ENCODE measurements at places on chromosomes 4 and X.

- no peak for DNase-seq
These were observed 51.4 kb upstream of the LRAT start for GRCh38 chr4:154692304-154692818.

GRCh38 chr4:73387552-73387951, 16.5 kb upstream of the ALB start:
- no peak for DNase-seq

GRCh38 chrX:102129473-102129872, 4.0 kb downstream of the TCEAL2 start:
- DNase-seq: no peak

DNA sequence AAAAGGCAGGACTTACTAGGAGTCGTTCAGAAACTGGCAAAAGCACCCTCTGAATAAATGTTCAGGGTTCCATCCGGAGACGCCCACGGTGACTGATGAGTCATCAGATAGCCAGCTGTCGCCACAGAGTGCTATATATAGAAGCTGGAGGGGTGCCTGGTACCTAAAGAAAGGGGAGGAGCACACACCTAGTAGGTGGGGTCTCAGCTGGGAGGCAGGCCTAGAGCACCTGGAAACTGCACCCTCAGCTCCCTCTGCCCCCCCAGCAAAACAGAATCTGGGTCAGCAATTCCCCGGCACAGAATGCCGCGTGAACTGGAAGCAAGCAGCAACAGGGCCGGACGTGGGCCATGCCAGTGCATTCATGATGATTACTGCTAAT, 242.0 kb downstream of the BCOR start:
- peak; percentile 77 for DNase-seq

GRCh38 chr4:6298852-6299251, 29.2 kb downstream of the WFS1 start:
- DNase-seq: no peak

GRCh38 chrX:17859609-17860178, 1.4 kb downstream of the RAI2 start:
- no peak for DNase-seq

DNA sequence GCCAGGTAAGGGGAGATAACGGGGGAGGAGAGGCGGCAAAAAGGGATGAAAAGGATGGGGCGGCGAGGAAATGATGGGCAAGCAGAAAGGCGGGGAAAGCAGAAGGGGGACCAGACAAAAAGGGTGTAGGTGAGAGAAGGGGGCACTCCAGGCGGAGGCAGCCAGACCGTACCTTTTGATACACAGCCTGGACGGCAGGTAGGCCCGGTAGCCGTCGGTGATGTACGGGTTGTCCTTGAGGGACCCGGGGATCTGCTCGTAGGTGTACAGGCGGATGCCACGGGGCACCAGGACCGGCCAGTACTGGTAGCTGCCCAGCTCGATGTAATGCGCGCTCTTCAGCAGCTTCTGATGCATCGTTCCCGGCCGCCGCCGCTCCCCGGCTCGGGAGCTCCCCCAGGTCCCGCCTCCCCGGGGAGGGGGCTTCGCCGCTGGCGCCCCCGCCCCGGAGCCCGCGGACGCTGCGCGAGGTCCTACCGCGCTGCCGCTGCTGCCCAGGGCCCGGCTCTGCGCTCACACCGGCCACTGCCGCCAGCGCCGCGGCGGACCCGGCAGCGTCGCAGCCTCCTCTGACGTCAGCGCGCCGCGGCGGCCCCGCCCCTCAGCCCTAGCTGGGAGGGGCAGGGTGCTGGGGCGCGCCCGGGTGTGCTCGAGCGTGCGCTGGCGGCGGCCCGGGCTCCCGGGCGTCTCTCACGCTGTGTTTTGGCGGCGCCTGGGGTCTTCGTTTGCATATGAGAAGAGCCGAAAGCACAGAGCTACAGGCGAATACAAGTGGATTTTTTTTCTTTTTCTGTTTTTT, at the start of gene PAQR3:
PAQR3 (minus strand) TSS at position 571 of the 799 bp plus-strand sequence; CDS start at position 357, 214 bp downstream.
- peak; percentile 92 for DNase-seq

DNA sequence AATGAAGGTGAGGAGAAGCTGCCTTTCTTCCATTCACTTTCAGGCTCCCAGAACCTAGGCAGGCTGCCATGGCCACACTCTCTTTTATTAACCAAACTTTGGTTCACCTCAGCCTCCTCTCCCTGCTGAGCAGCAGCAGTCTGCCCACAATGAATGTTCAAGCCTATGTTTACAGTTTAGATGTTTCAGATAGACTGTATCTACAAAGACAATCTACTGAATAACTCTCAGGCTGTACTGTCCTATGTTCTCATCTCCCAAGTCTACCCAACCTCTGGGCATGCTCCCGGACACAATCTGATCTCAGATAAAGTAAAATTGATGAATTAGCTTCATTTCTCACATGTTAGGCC, 59.2 kb upstream of the TMEM164 start:
- DNase-seq: no peak

DNA sequence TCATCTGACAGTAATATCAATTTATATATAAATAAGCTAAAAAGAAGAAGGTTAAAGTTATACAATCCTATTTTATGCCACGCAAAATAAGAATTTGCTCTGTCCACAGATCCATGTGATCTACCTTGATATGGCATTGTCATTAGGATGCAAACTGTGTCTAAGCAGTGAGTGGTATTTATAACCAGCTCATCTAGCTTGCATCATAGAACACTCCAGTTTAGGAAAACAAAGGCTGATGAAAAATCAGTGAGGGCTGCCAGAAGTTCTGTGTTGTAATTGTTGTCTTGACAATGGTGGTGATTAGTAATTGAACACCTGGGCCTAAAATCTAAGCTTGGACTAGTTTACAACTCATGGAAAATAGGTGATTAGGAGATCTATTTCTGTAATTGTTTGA, 111.0 kb downstream of the CPE start:
- DNase-seq: no peak

DNA sequence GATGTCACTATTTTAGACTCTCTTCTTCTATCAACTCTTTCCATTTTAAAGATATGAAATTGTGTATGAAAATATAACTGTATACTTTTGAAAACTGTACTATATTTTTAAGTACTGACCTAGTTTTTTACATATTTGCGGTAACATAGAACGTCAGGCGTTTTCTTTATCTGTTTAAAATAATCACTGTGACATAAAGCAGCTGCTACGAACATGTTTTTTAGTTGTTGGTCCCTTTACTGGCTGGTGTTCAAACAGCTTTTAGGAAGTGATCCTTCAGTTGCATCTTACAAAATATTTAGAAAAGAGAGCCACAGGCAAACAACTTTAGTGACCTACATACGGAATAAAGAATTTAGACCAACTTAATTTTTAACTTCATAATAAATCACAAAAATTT, 73.1 kb downstream of the METTL14 start:
- no peak for DNase-seq

DNA sequence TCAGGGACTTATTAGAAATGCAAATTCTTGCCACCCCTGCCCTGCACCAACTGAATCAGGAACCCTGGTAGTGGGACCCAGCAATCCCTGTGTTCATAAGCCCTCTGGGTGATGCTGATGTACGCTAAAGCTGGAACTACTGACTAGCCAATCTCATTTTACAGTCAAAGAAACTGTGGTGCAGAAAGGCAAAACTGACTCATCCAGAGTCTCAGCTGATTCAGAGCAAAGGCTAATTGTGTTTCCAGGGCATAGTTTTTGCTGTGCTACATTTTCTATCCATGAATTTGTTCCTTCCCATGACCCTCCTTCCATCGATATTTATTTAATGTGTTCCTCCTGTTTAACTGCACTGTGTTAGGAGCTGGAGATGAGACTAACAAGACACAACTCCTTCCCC, 207.5 kb downstream of the REPS2 start:
- DNase-seq: no peak

DNA sequence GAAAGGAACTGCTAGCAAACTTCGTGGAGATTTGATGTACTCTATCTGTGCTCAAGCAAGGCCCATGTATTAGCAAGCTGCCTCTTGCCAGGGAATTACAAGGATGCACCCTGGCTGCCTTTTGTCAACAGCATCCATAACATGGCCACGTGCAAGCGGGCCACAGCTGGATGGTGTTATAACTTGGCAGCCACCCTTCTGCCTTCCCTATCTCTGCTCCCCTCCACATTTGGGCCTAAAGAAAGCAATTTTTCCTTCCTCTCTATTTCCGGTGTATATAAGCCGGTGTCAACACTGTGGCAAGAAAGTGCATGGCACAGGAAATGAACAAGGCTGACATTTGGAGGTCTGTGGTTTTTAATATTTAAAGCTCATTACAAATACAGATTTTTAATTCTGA, 94.8 kb downstream of the CLNK start:
- no peak for DNase-seq

DNA sequence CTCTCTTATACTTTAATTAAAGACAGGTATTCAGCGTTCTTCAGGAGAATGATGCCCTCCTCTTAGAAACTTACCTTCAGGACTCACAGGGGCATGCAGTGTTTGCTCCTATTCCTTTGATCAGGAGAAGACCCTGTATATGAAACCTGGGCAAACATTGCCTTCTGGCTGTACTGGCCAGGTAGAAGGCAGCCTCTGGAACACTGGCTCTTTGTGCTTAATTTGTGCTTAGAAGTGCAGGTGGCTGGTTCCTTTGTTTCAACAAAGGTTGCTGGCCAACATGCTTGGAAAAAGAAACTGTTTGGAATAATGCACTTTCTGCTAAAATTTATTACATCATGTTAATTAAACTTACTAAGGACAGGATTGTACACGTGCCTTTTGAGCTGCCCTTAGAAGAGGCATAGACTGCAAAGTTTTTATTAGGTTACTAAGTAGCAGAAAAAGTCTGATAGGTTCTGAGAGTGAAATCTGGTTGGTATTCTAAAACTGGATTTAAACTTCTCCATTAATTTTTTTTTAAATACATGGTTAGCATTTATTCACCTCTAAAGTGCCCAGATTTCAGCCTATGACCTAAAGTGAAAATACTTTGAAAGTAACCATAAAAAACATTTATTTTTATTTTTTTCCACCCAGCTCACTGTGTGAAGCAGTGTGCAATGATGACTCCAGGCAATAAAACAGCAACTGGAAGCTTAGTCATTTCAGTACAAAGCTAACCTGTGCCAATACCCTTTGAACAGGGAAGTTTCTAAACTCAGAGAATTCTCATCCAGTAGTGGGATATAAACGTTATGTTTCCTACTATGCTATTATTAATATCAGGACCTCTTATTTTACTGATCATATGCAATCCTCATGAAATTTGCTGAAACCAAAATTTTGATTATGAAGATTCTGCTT, 11.3 kb downstream of the RASSF6 start:
- no peak for DNase-seq

- DNase-seq: no peak
These were observed 23.0 kb downstream of the SH3D19 start for GRCh38 chr4:151302432-151302831.

DNA sequence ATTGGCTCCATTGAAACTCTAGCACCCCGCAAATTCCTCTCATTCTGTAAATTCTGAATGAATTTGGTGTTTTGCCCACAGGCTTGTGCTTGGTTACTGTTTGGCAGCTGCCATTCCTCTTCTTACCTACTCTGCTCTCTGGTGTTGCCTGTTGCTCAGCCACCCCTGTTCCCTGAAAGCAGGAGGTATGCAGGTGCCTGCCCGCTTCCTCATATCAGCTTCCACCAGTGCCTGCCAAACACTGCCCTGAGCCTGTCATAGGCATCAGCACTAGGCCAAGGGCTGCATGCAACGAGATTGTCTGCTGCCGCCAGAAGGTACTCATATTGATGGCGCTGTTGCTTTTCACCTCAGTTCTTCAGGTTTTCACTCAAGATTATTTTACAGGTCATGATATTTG, 978.1 kb downstream of the C4orf33 start:
- DNase-seq: no peak
